ENCODE measurements at places on chromosomes 13 and 19. TPM values are rescaled to one million over a fixed set of nuclear protein-coding genes. Genes with fewer than 3 reads are reported as not detected.

FCER2 gene
- not detected for total RNA-seq

ZNF610 gene
- 3.3 TPM for total RNA-seq

DLL3 gene
- total RNA-seq: 0.32 TPM

OLFM2 gene
- total RNA-seq: 3.0 TPM

N4BP2L1 gene
- total RNA-seq: 0.59 TPM

ADAMTSL5 gene
- total RNA-seq: 5.0 TPM

TPRX1 gene
- not detected for total RNA-seq

PTGER1 gene
- total RNA-seq: 5.6 TPM

PRKCG gene
- not detected for total RNA-seq

LMTK3 gene
- total RNA-seq: 2.1 TPM

ZNF780B gene
- 16.3 TPM for total RNA-seq

CYP2S1 gene
- total RNA-seq: 2.1 TPM

SPRY2 gene
- total RNA-seq: 27.5 TPM

ADGRE2 gene
- total RNA-seq: 0.32 TPM

PRRG2 gene
- 0.23 TPM for total RNA-seq

RSPH6A gene
- 0.14 TPM for total RNA-seq

GFY gene
- not detected for total RNA-seq

KCNC3 gene
- total RNA-seq: under 0.01 TPM

LYPD3 gene
- total RNA-seq: 0.09 TPM

CILP2 gene
- 0.69 TPM for total RNA-seq

TMEM255B gene
- total RNA-seq: 0.83 TPM

RPS15 gene
- total RNA-seq: 254 TPM

ZNF837 gene
- 1.9 TPM for total RNA-seq

LGALS14 gene
- total RNA-seq: not detected

GTF3A gene
- total RNA-seq: 127 TPM

OR4F17 gene
- total RNA-seq: not detected

FGF21 gene
- not detected for total RNA-seq

MAMSTR gene
- total RNA-seq: 0.55 TPM

RGL3 gene
- not detected for total RNA-seq

ZNF444 gene
- total RNA-seq: 20.4 TPM

PTGIR gene
- total RNA-seq: 9.1 TPM

ODAD3 gene
- total RNA-seq: 0.30 TPM

OR10H2 gene
- not detected for total RNA-seq

LAIR1 gene
- not detected for total RNA-seq

CACNG6 gene
- total RNA-seq: not detected

ADPRHL1 gene
- total RNA-seq: 1.5 TPM

CYP4F2 gene
- not detected for total RNA-seq

STK11 gene
- total RNA-seq: 82.9 TPM

STOML3 gene
- not detected for total RNA-seq

OSCAR gene
- total RNA-seq: 0.78 TPM

RFPL4A gene
- not detected for total RNA-seq

WDR88 gene
- total RNA-seq: not detected

GDF15 gene
- total RNA-seq: 150 TPM

SBSN gene
- 0.65 TPM for total RNA-seq

ZNF442 gene
- 3.9 TPM for total RNA-seq

DCT gene
- total RNA-seq: 0.09 TPM

C19orf18 gene
- total RNA-seq: not detected

OR7A5 gene
- total RNA-seq: not detected

ZNF93 gene
- total RNA-seq: 10.7 TPM

DDX49 gene
- 48.8 TPM for total RNA-seq

C1QTNF9B gene
- not detected for total RNA-seq

SYT3 gene
- 0.14 TPM for total RNA-seq

THSD8 gene
- not detected for total RNA-seq

FPR3 gene
- 0.88 TPM for total RNA-seq

ZNF534 gene
- total RNA-seq: not detected

GPI gene
- 348 TPM for total RNA-seq

PSG2 gene
- not detected for total RNA-seq

PTPRS gene
- 174 TPM for total RNA-seq

KLHL1 gene
- total RNA-seq: not detected

ZNF549 gene
- total RNA-seq: 5.3 TPM
